ENCODE measurements at places on chromosomes 7 and 10. TPM values are rescaled to one million over a fixed set of nuclear protein-coding genes. Genes with fewer than 3 reads are reported as not detected.
A peak's percentile ranks its signal among the peaks of the same experiment; 100 is the strongest.

DNA sequence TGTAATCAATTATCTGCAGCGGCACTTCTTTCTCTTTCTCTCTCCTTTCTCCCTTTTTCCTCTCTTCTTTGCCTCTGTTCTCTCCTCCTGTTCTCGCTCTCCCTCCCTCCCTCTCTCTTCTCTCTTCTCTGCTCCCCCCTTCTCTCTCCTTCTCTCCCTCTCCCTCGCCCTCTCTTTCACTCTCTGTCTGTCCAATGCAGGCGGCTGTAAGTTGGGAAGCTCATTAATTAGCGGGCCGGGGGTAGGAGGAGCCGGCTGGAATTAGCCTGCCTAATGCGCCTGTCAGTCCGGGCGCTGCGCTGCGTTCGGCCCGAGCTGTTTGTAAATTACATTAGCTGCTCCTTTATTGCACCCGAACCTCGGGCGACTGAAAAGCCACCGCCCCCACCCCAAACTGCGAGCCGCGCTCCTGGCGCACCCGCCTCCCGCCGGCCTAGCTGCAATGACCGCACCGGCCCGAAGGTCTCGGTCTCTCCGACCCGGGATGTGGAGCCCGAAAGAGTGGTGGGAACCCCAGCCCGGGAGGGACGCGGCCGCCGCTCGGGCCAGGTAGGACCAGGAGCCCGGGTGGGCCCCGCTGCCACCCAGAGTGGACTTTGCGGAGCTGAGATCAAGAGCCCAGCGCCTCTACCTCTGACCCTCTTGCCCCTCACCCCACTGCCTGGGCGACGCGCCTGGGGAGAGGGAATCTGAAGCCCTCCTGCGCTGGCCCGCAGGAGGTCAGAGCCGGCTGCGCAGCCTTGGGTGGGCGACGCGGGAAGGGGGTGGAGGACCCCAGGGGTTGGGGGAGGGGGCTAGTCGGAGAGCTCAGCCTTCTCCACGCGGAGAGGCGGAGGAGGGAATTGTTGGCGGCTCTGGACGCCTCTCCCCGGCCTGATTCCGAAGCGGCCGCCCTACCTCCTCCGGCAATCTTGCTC, at the start of gene LBX1:
TSS of gene LBX1 (minus strand) at position 198 of the 917 bp plus-strand sequence. CDS start 648 bp downstream, outside the sequence.
- H3K4me1 ChIP-seq: peaks cover 58% of the 10 kb centered on the region
- H3K36me3 ChIP-seq: no peaks in the 10 kb centered on the region
- DNase-seq: no peak
- no peak within 1 kb of the TSS for H3K27ac ChIP-seq
- peaks cover 100% of the 10 kb centered on the region for H3K27me3 ChIP-seq

DNA sequence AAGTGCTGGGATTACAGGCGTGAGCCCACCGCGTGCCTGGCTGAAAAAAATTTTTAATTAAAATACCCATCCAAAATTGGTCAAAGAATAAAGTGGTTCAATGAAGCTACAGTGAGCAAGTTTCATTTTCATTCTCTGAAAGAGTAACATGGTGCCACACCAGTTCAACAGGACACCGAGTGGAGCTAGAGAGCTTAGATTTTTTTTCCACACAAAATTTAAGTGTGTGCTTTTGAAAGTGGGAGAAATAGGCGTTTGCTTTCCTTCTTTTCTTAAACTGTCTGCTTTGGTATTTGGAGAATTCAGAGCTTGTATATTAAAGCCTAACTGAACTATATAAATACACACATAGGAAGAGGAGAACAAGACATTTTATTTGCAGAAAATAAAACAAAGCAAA, 43.4 kb downstream of the BPGM start:
- peak overlapping the region; percentile 21 for H3K4me3 ChIP-seq
- no peak for DNase-seq
- peaks cover 30% of the 10 kb centered on the region for H3K4me1 ChIP-seq
- H3K36me3 ChIP-seq: no peaks in the 10 kb centered on the region
- no peaks in the 10 kb centered on the region for H3K27me3 ChIP-seq

GRCh38 chr10:77639756-77640155, 2.1 kb upstream of the KCNMA1 start:
- no peaks in the 10 kb centered on the region for H3K36me3 ChIP-seq
- no peak for DNase-seq
- no peak overlapping the region for H3K27ac ChIP-seq
- H3K27me3 ChIP-seq: peaks cover 60% of the 10 kb centered on the region

MICU1 gene
- 34.1 TPM for total RNA-seq

UCMA gene
- not detected for total RNA-seq

DNA sequence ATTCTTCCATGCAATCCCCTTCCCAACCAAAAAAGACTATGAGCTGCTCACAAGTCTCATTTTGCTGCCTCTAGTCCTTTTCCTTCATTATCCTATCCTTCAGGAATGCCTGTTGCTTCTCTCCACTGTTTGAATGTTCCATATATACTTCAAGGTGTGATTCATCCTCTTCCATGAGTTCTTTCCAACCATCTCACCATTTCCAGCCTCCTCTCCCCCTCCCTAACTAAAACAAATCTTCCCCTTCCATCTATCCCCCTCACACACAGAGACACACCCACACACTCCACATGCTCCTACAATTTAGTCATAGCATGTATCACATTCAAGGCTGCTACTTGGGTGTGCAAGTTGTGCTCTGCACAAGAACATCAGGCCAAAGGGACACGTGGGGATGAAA, 254.3 kb downstream of the DYNC1I1 start:
- DNase-seq: no peak
- no peaks in the 10 kb centered on the region for H3K27me3 ChIP-seq
- H3K36me3 ChIP-seq: no peaks in the 10 kb centered on the region
- H3K4me1 ChIP-seq: no peaks in the 10 kb centered on the region

DNA sequence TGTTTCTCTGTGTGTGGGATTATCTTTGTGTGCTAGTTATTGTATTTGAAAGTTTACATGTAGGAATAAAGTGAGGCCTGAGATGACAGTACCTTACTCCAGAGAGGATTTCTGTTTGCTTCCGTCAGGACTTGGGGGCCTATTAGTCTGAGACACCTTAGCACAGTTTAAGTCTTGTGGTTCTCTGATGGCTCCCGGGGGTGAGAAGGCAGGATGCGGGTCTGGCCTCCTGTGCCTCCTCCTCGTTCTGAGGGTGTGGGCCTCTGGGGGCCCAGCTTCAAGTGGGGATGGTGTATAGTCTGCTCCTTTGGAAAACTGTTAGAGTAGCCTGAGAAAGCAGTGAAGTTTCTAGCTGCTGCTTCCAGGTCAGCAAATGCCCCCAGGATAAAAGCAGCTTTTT, 12.4 kb downstream of the MTURN start:
- no peak overlapping the region for H3K4me3 ChIP-seq
- no peak for DNase-seq
- peaks cover 37% of the 10 kb centered on the region for H3K4me1 ChIP-seq
- no peaks in the 10 kb centered on the region for H3K27me3 ChIP-seq

- no peak for DNase-seq
- H3K4me1 ChIP-seq: no peaks in the 10 kb centered on the region
- no peaks in the 10 kb centered on the region for H3K36me3 ChIP-seq
- H3K4me3 ChIP-seq: no peak overlapping the region
- H3K27ac ChIP-seq: no peak overlapping the region
These were observed 73.9 kb downstream of the HHEX start for GRCh38 chr10:92763634-92764155.

MACROH2A2 gene
- total RNA-seq: 21.3 TPM

Data from suprapubic skin (tissue), 4 donors.